ENCODE measurements at places on chromosomes 2 and 18.
A peak's percentile ranks its signal among the peaks of the same experiment; 100 is the strongest.

- DNase-seq = no peak
These were observed 19.3 kb upstream of the CAVIN2 start for GRCh38 chr2:191866195-191866594.

DNA sequence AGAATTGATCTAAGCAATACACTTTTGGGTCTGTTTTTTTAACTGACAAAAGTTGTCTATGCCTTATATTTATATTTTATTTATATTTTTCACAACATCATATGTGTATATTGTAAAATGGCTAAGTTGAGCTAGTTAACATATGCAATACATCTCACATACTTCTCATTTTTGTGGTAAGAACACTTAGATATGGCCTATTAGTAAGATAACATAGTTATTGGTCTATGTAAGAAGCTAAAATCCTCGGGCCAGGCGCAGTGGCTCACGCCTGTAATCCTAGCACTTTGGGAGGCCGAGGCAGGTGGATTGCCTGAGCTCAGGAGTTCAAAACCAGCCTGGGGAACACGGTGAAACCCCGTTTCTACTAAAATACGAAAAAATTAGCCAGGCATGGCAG is 275.6 kb upstream of the ID2 start:
- DNase-seq = no peak

DNA sequence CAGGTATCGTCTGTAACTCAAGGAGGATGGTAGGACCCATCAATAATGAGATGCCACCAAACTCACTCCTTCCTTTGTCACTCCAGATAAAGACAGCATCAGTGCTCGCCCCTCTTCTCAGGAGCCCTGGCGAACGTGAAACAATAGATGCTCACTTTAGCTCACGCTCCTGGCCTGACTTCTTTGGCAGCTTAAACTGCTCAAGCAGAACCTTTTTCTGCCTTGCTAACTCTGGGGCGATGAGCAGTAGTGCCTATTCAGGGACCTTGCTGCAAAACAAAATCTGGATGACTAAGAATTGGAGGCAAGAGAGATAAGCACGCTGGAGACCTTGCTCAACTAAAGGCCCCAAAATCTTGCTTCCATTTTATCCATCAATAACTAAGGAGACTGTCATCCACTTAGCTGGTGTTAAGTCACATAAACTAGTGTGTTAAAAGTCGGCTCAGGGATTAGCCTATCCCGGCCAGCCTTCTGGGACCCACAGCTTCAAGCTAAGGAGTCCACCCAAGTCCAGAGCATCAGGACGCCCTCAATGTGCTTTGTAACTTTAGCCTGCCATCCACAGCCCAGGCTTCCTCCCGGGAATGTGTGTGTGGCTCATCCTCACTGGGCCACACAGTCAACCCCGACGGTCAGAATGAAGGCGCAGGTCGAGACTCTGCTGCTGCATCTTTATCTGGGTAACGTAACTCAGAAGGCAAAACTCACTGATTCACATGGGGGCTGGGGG is 38.9 kb downstream of the ZNF516 start:
- DNase-seq = no peak

DNA sequence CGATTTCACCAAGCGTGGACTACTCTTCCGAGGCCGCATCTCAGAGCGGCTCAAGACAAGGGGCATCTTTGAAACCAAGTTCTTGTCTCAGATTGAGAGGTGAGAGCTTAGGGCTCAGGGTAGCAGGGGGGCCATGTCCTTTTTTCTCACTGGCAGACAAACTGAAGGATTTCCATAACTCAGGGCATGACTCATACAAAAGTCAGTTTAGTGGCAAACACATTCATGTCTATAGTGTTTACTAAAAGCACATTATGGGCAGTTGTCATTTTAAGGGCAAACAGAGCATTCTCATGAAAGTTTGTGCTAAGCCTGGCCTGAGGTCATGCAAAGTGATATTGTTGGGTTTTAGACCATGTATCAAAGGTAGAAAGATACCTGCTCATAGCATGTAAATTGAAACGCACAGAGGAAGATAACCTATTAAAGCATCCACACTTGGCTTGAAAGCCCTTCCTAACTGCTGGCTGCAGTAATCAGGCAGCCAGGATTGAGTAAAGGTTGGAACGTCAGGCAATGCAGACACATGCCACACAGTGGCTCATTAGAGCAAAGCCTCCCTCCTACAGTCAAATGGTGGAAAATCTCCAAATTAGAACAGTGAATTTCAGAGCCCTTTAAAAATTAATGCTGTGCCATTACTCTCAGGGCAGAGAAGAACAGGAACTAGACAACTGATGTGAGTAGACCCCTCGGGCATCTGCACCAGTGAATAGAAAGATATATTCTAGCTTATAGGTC is 54.2 kb downstream of the HK2 start:
- DNase-seq = no peak

DNA sequence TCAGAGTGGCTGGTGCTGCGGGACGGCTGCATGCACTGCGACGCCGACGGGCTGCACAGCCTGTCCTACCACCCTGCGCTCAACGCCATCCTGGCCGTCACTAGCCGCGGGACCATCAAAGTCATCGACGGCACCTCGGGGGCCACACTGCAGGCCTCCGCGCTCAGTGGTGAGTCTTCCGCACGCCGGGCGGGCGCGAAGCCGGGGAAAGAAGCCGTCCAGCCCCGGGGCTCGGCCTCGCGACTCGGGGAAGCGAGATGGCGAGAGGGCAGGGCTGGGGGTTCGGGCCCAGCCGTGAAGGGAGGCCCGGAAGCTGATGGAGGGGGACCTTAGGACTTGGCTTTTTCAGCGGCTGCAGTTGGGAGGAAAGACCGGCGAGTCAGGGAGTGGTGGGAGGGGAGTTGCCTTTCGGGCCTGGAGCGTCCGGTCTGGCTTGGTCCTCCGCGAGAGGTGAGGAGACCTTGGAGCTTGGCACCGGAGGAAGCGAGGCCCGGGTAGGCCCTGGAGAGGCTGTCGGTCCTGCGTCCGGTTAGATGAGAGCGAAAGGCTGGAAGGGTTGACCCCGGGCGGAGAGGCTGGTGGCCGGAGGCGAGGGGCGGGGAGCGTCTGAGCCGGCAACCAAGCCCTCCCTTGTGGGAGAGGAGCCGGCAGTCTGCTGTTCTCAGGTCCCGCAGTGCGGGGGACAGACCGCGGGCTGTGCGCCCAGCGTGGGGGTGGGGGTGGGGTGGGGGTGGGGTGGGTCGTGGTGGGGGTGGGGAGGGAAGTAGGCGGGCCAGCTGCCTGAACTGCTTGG is 691 bp downstream of the BIRC6 start:
- DNase-seq = peak; percentile 26

DNA sequence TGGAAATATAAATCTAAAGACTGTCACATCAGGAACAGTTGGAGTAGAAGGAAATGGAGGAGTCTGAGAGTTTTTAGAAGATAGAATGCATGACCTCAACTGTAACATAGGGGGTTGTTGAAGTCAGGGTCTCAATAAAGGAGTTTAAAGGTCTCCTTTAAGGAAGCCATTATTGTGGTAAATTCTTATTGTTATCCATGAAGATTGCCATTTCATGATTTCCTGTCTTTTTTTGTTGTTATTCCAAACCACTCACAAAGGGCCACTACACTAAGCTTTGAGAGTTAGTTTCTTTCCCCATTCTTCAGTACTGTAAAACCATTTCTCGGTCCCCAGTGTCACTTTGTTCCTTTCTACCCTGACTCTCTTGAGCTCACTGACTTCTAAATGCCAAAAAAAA is 134.0 kb downstream of the DTNA start:
- no peak for DNase-seq

DNA sequence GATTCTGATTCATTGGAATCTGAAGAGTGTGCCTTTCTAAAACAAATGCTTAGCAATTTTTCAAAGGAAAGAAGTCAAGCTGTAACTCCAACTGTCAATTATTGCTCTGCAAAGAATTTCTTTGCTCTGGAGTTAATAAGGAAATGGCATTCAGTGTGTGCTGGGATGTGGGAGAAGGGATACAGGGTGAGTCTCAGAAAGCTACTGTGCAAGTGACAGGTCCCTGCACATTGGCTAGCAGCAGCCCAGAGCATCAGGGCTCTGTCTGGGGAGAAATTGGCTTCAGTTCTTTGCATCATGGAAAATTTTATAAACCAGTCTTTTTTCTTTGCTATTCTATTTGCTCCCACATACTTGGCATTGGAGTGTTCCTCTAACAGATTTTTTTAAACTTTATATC is 1.1 kb upstream of the SYT4 start:
- peak; percentile 5 for DNase-seq

GRCh38 chr18:49813069-49813318 is 339 bp downstream of the ACAA2 start:
- DNase-seq = peak; percentile 52

DNA sequence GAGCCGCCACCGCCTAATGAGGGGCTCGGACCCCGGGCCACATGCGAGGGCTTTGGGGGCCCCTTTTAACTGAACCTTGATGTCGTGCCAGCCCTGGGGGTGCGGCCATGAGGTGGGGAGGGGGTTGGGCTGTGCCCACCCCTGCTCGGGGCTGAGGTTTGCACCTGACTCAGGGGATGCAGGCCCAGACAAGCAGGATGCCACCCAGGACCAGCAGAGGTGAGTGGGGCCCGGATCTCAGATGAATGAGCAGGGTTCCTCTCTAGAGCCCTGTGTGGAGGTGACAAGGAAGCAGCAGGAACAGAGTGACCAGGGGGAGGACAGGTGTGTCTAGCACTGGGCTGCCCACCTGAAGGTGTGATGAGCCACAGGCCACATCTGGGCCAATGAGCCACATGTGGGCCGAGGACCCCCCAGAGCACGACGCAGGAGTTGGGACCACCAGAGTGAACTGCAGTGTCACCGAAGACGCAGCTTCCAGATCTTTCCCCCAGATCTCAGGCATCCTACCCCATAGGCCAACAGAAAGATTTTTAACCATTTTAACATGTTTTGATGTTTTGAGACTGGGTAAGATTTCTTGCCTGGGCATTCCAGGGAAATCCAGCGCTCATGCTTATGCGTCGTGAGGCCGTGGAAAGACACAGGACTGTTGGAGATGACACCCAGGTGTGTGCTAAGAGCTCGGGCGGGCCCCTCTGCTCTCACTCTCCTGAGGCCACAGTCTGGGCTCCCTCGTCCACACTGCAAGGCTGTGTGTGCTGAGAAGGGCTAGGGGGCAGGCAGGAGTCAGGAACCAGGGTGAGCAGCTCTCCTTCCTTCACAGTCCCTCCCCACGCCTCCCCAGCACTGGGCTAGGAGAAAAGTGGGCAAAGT is 73.6 kb downstream of the DDX1 start:
- no peak for DNase-seq

- DNase-seq = peak; percentile 27
These were observed 85.6 kb downstream of the CD8B2 start for GRCh38 chr2:106572541-106573450.

GRCh38 chr2:71298914-71299313 is 32.7 kb upstream of the ZNF638 start:
- no peak for DNase-seq

- no peak for DNase-seq
These were observed 206.3 kb downstream of the RAD51AP2 start for GRCh38 chr2:17311771-17312511.

DNA sequence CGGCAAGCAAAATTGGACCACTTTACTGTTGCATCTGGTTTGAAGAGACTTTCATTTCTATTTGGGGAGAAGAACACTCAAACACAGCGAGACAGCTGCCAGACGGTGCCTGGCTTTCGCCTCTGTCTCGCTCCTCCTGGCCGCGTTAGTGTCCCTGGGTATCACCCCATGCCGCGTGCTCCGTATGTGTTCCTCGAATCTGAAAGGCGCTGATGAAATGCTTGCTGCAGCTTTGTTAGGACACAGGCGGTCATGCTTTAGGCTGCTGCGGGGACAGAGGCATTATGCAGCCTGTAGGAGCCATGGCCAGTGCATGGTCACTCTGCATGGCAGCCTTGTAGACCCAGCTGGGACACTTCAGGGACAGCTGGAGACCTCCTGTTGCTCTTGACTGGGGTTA is 53.9 kb downstream of the LDLRAD4 start:
- DNase-seq = no peak

DNA sequence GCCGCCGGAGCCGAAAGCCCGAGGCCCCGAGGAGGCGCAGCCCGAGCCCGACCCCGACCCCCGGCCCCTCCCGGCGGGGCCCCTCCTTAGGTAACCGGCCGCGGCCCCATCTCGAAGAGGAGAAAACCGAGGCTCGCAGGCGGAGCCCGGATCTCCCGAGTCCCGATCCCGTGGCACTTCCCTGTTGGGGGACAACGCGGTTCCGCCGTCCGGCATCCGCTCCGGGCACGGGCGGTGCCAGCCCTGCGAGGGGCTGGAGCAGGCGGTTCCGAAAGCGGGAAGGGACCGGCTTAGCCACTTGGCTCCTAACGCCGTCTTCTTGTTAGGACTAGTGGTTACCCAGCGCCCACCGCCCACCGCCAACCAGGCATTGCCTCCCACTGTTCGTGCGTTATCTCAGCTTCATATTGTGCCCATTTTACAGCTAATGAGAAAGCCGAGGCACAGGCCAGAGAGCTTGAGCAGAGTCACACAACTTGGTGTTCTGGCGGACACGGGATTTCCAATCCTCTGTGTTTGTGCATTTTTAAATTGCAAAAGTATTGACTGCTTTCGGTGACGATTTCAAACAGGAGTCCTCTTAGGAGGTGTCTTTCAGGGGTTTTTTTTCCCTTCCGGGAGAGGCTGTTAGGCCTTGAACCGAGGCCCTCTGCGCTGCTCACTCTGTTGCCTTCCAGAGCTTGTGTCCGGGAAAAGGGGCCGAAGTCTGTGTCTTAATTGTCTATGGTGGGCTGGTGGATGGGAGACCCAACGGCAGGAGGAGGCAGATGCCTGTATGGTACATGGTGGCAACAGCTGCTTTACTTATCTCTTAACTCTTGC is 562 bp downstream of the CENPA start:
- no peak for DNase-seq

GRCh38 chr2:189485146-189485545 is 43.9 kb downstream of the WDR75 start:
- no peak for DNase-seq

DNA sequence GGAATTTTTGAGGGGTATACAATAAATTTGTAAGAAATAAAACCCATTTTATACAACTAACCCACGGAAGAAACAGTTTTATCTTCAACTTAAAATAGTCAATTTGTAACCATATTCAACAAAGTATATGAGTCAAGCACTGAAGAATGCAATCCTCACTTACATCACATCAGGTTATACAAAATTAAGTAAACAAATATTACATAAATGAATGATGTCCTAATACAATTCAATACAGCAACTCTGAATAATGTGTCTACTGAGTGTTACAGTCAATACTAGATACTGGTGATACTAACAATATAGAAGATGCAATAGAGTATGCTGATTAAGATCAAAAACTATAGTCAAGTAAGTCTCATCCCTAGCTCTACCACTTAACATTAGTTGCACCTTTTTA is 58.6 kb downstream of the FANCL start:
- DNase-seq = no peak

DNA sequence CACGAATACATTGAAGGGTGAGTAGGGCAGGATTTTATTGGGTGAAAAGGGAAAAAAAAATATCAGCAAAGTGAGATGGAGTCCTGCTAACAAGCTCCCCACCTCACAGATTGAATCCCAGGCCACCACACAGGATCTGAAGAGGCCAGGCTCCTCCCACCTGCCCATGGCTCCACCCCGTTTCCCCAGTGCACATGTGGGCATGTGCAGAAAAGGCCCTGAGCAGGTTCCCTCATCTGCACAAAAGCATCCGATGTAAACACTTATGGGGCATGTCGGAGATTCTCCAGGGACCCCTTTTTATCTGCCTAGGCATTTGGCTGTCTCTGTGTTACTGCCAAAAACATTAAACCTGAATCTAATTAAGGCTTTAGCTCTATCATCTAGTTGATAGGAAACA is 35.2 kb downstream of the SKA1 start:
- no peak for DNase-seq

- DNase-seq = no peak
These were observed 22.4 kb downstream of the SLC30A3 start for GRCh38 chr2:27240406-27240805.

- DNase-seq = no peak
These were observed 235.0 kb downstream of the KLHL29 start for GRCh38 chr2:23619941-23620340.

Data from amygdala (tissue), 56 donors.